ENCODE measurements at places on chromosomes 7 and 10. TPM values are rescaled to one million over a fixed set of nuclear protein-coding genes. Genes with fewer than 3 reads are reported as not detected.

Gene MMRN2
- total RNA-seq = 3.6 TPM

Gene EZH2
- total RNA-seq = 16.6 TPM

Gene PAOX
- total RNA-seq = 12.1 TPM

Gene AP4M1
- 53.1 TPM for total RNA-seq

Gene SHOC2
- total RNA-seq = 57.6 TPM

Gene PDE1C
- total RNA-seq = 0.50 TPM

Gene OR6B1
- not detected for total RNA-seq

Gene C10orf143
- total RNA-seq = 0.87 TPM

Gene CNTNAP2
- 0.15 TPM for total RNA-seq

Gene ZPBP
- total RNA-seq = not detected

Gene NDUFB2
- total RNA-seq = 170 TPM

Gene CPED1
- total RNA-seq = 122 TPM

Gene TAS2R41
- 0.17 TPM for total RNA-seq

Gene C7orf33
- not detected for total RNA-seq

Gene MKX
- total RNA-seq = 0.83 TPM

Gene RARRES2
- 20.7 TPM for total RNA-seq

Gene LBX1
- total RNA-seq = not detected

Gene HDAC9
- 5.2 TPM for total RNA-seq

Gene OR2A1
- total RNA-seq = under 0.01 TPM

Gene TFEC
- 0.17 TPM for total RNA-seq

Gene PLAC9
- total RNA-seq = 15.5 TPM

Gene TUBB8
- not detected for total RNA-seq

Gene CALHM3
- not detected for total RNA-seq

Gene NXPH1
- total RNA-seq = not detected

Gene PDE6C
- not detected for total RNA-seq

Gene DLX6
- total RNA-seq = not detected

Gene SEMA3E
- 6.8 TPM for total RNA-seq

Gene TMEM176B
- total RNA-seq = not detected

Gene SLC18A2
- total RNA-seq = under 0.01 TPM

Gene DNAJB6
- total RNA-seq = 55.2 TPM

Gene AZGP1
- not detected for total RNA-seq

Gene EGR2
- total RNA-seq = 0.33 TPM

Gene CYP2C19
- not detected for total RNA-seq

Measured in smooth muscle cell of trachea (primary cell).